ENCODE measurements at places on chromosomes 5 and 9.
A peak's percentile ranks its signal among the peaks of the same experiment; 100 is the strongest.

DNA sequence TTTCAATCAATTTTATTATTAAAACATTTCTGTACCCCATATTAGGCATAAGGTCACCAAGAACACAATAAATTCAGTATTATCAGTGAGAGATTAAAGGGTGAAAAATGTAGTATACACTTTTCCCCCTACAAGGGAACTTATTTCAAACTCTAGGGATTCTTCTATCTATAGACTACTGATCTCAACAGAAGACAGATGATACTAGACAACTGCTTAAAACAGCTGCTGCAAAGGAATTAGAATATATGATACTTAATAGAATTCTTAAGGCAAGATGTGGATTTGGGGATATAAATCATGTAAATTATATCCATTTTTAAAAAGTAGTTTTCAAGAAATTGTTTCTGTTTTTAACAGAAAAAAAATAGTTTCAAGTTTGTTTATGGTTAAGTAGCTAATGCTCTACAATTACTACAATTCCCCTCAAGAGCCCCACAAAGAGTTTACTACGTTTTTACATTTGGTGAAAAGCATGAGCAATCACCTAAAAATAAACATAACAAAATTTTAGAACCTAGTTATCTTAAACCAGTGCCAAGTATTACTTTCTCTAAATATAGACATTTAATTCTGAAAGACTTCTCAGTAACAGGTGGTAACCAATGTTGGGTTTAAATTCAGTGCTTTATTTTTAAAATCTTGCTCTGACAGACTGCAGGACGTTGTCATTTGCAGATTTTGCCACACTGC is 6.0 kb downstream of the KIF24 start:
- no peaks in the 10 kb centered on the region for H3K36me3 ChIP-seq
- H3K4me3 ChIP-seq, result no peak overlapping the region
- H3K27me3 ChIP-seq, result no peaks in the 10 kb centered on the region

GRCh38 chr5:98205691-98206461 is 567.6 kb upstream of the RGMB start:
- no peak overlapping the region for H3K27ac ChIP-seq
- H3K4me1 ChIP-seq, result no peaks in the 10 kb centered on the region
- no peaks in the 10 kb centered on the region for H3K36me3 ChIP-seq
- no peak for DNase-seq

- 0 out of 2 replicates have a peak, but pooled peaks cover 9% of the 10 kb centered on the region for H3K4me1 ChIP-seq
- no peaks in the 10 kb centered on the region for H3K36me3 ChIP-seq
- no peak overlapping the region for H3K4me3 ChIP-seq
- no peak for DNase-seq
Measured at GRCh38 chr5:61737301-61737963, 405.4 kb downstream of the ZSWIM6 start.

DNA sequence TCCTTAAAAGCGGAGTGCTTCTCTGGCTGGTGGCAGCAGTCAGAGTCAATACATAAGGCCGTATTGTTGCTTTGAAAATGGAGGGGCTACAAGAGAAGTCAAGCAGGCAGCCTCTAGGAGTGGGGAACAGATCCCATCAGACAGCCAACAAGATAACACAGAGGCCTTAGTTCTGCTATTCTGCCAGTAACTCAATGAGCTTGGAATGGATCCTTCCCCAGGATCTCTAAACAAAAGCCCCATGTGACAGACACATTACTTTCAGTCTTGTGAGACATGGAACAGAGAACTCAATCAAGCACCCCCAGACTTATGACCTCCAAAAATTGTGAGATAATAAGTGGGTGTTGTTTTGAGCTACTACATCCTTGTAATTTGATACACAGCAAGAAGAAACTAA is 158.6 kb downstream of the RFX3 start:
- no peaks in the 10 kb centered on the region for H3K36me3 ChIP-seq
- H3K27ac ChIP-seq, result no peak overlapping the region
- H3K27me3 ChIP-seq, result no peaks in the 10 kb centered on the region

DNA sequence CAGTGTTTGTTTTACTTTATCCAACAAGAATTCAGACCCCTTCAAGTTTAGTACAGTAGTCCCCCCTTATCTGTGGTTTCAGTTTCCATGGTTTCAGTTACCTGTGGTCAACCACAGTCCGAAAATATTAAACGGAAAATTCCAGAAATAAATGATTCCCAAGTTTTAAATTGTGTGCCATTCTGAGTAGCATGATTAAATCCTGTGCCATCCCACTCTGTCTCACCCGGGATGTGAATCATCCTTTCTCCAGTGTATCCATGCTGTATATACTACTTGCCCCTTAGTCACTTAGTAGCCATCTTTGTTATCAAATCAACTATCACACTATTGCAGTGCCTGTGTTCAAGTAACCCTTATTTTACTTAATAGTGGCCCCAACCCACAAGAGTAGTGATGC is 153.8 kb upstream of the RASA1 start:
- peak; percentile 85 for DNase-seq
- no peaks in the 10 kb centered on the region for H3K36me3 ChIP-seq
- peaks cover 27% of the 10 kb centered on the region for H3K4me1 ChIP-seq
- H3K27ac ChIP-seq, result peak overlapping the region; percentile 83
- H3K4me3 ChIP-seq, result no peak overlapping the region
- no peaks in the 10 kb centered on the region for H3K27me3 ChIP-seq

DNA sequence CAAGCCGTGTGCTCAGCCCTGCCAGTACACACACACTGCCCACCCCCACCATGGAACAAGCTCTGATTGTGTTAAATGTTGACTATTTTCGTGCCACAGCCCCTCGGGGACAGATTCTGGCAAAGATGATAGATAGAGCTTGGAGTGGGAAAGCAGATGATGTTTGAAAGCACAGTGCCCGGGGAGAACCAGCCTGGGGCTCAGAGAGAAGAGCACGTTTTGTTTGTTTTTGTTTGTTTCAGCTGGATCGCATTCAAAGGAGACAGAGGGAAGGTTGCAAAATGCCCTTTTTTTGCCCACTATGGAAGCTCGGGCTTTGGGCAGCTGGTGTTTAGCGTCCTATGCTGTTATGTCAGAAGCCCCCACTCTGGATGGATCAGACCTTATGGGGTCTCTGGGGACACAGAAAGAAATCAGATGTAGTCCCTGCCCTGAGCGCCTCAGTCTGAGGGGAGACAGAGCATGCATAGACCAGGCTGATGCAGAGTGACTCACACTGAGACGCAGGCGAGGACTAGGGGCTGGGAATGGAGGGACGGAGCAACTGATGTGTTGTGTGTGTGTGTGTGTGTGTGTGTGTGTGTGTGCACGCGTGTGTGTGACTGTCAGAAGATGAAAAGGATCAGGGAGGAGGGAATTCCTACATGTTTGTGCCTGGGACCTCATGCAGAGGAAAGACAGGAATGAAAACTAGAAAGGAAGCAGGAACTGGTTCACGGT is 229.7 kb downstream of the MELK start:
- H3K4me3 ChIP-seq, result no peak overlapping the region
- no peak overlapping the region for H3K27ac ChIP-seq
- peak; percentile 14 for DNase-seq
- H3K27me3 ChIP-seq, result no peaks in the 10 kb centered on the region
- H3K36me3 ChIP-seq, result no peaks in the 10 kb centered on the region

GRCh38 chr5:6616632-6617031 is 16.2 kb downstream of the NSUN2 start:
- H3K4me1 ChIP-seq, result no peaks in the 10 kb centered on the region
- H3K27ac ChIP-seq, result no peak overlapping the region
- DNase-seq, result no peak
- peaks cover 96% of the 10 kb centered on the region for H3K36me3 ChIP-seq
- H3K4me3 ChIP-seq, result no peak overlapping the region

- H3K27ac ChIP-seq, result no peak overlapping the region
- H3K36me3 ChIP-seq, result no peaks in the 10 kb centered on the region
- no peak for DNase-seq
- no peaks in the 10 kb centered on the region for H3K27me3 ChIP-seq
- peaks cover 9% of the 10 kb centered on the region for H3K4me1 ChIP-seq
- no peak overlapping the region for H3K4me3 ChIP-seq
Measured at GRCh38 chr5:15720515-15720914, 220.5 kb downstream of the FBXL7 start.

- H3K4me3 ChIP-seq, result no peak overlapping the region
- no peaks in the 10 kb centered on the region for H3K27me3 ChIP-seq
- peaks cover under 1% of the 10 kb centered on the region for H3K36me3 ChIP-seq
- DNase-seq, result no peak
Measured at GRCh38 chr5:15495026-15495425, 5.0 kb upstream of the FBXL7 start.

DNA sequence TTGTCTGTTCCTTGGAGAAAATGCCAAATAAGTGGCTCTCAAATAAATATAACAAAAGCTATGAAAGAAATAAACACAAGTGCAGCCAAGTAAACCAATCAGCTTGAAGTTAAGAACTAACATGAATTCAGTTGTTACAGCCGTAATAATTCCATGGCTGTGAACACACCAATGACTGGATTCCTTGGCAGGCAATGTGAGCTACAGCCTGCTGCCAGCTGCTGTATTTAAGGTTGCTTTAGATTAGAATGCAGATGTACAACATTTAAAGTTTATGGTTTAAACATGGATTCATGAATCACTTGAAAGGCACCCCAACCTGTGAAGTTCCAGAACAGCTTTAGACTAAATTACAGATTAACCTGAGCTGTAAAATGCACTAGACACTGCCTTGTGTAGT is 626.4 kb upstream of the SEMA6A start:
- H3K27me3 ChIP-seq, result no peaks in the 10 kb centered on the region
- H3K4me1 ChIP-seq, result no peaks in the 10 kb centered on the region
- DNase-seq, result no peak
- H3K36me3 ChIP-seq, result no peaks in the 10 kb centered on the region

- no peak overlapping the region for H3K4me3 ChIP-seq
- H3K27me3 ChIP-seq, result no peaks in the 10 kb centered on the region
- no peak overlapping the region for H3K27ac ChIP-seq
Measured at GRCh38 chr5:118882666-118883065, 105.7 kb downstream of the DTWD2 start.

- H3K27ac ChIP-seq, result no peak overlapping the region
- H3K36me3 ChIP-seq, result no peaks in the 10 kb centered on the region
- no peak for DNase-seq
- no peak overlapping the region for H3K4me3 ChIP-seq
- H3K4me1 ChIP-seq, result no peaks in the 10 kb centered on the region
- no peaks in the 10 kb centered on the region for H3K27me3 ChIP-seq
Measured at GRCh38 chr5:178984145-178985072, 10.7 kb downstream of the GRM6 start.

DNA sequence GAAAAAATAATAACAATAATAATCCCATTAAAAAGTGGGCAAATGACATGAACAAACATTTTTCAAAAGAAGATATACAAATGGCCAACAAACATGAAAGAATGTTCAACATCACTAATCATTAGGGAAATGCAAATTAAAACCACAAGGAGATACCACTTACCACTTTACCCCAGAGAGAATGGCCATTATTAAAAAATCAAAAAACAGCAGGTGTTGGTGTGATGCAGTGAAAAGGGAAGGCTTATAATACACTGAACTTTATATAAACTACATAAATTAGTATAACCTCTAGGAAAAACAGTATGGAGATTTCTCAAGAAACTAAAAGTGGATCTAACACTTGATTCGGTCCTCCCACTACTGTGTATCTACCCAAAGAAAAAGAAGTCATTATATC is 81.9 kb downstream of the DROSHA start:
- H3K4me1 ChIP-seq, result no peaks in the 10 kb centered on the region
- no peak overlapping the region for H3K4me3 ChIP-seq
- no peak overlapping the region for H3K27ac ChIP-seq
- peaks cover 3% of the 10 kb centered on the region for H3K36me3 ChIP-seq
- no peak for DNase-seq
- no peaks in the 10 kb centered on the region for H3K27me3 ChIP-seq
